ENCODE measurements at places on chromosomes 5 and 9. TPM values are rescaled to one million over a fixed set of nuclear protein-coding genes. Genes with fewer than 3 reads are reported as not detected.

DNA sequence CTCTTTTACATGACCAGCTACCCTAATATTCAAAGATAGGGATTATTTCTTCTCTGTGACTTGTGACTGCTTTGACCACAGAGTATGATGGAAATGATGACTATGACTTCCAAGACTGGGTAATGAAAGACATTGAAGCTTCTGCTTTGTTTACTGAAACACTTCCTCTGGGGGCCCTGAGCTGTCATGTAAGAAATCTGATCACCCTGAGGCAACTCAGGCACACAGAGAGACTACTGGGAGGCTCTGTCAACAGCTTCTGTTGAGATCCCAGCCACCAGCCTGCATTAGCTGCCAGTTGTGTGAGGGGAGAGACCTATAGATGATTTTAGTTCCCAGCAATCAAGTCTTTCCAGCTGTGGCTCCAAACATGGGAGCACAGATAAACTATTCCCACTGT, 76.5 kb downstream of the KCTD16 start:
- DNase-seq = no peak

DNA sequence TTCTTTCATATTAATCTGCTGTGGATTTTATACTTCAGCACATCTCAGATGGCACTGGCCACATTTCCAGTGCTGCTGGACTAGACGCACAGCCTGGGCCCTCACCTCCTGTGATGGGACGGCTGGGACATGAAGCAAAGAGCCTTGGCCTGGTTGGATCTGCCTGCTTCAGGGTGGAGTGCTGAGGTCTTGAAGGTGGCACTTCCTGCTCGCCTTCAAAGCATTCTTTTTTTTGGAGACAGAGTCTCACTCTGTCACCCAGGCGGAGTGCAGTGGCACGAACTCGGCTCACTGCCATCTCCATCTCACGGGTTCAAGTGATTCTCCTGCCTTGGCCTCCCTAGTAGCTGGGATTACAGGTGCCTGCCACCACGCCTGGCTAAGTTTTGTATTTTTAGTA, 73.1 kb downstream of the RAPGEF1 start:
- no peak for DNase-seq

The CDC23 gene
- polyA plus RNA-seq = 59.3 TPM

DNA sequence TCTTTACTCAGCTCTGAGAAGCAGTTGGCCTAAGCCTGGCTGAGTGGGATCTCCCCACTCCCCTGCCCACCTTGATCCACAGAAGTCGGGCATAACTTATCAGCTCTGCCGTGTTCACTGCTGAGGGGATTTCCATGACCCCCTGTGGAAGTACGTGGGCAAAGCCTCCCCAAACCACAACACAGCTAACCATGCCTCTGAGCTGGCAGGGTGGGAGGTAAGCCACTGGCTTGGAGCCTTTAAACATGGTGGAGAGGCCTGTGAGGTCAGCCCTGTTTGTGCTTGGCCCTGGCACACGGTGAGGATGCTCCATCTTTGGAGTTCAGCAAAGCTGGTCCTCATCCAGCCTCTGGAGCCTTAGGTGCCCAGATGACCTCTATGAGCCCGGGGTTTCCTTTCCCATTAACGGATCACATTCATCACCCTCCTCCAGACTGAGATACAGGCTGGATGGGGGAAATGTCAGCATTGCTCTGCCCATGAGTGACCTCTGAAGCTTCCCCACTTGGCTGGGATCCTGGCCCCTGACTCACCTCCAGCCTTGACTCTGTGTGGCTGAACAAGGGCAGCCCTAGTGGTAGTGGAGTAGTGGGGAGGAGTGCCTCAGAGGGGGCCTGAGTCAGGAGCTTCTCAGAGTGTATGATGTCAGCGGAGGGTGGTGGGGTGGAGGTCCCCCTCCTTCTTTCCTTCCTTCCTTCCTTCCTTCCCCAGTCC, 6.2 kb downstream of the PDLIM4 start:
- DNase-seq = no peak

DNA sequence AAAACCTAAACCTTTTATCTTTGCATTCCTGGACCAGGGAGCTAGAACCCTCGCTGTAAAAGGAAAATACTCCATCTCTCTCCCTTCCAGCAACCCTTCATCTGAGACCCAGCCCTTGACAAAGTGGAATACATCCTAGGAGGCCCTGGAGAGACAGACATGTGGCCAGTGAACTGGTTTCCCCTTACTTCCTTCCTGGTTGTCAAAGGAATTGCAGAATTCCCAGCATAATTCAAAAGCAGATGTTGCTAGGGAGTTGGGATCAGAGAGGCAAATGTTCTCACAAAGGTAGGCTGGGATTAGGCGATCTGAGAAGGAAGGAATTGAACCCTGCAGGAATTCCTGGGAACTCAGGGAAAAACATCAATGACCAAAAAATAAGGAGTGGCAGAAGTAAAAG, 80.9 kb downstream of the MARCHF3 start:
- DNase-seq = no peak

- no peak for DNase-seq
These were observed 7.0 kb downstream of the TEX48 start for GRCh38 chr9:114674798-114675540.

GRCh38 chr5:15604986-15605385, 105.0 kb downstream of the FBXL7 start:
- no peak for DNase-seq

GRCh38 chr9:81182431-81182830, 506.9 kb downstream of the TLE1 start:
- no peak for DNase-seq

DNA sequence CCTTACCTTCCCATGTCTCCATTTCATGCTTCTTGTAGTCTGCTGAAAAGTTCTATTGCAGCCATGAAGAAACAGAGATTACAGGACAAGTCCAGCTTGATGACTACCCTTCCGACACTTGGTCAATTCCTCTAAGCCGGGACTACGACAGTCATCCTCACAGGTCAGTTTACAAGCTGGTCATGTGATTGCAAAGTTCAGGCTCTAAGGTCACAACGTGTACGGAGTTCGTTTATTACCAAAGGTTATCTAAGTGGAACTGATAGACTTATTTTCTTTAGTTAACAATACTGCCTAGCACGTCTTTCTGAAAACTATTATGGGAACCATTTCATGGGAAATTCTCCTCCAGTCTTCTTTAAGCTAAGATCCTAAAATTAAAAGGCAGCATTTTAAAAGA, 88.5 kb upstream of the NR5A1 start:
- DNase-seq = no peak

DNA sequence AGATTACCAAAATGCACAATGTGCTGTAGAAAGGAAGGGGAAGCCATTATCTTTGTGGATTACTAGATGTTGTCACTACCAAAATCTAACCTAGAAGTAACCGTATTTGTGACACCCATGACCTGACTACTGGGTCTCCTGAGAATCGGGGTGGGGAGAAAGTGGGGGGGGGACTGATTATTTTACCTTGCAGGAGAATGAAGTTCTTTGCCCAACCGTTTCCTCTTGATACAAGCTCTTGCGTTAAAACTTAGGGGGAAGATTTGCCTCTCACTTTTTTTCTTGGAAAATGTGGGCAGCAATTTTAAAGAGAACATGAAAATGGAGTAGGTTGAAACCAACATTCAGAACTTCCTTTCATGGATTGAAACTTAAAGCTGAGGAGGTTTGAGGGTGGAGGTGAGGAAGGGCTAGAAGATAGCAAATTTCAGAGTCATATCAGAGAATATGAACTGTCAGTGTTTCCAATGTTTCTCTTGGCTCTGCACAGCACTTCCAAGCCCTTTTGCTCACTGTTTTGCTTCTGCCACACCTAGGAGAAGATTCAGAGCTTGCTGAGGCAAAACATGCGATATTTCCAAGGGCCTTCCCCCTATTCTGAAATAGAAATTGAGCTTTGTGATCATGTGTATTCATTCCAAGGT, 280.8 kb downstream of the AOPEP start:
- DNase-seq = no peak

The UBAP1 gene
- polyA plus RNA-seq = 33.4 TPM
